ENCODE measurements at places on chromosomes 13 and 19. TPM values are rescaled to one million over a fixed set of nuclear protein-coding genes. Genes with fewer than 3 reads are reported as not detected.

GRCh38 chr19:13090511-13091231, 12.0 kb downstream of the LYL1 start:
- DNase-seq = no peak
- no peak overlapping the region for H3K4me3 ChIP-seq
- no peak overlapping the region for H3K27ac ChIP-seq
- H3K27me3 ChIP-seq = no peaks in the 10 kb centered on the region
- H3K36me3 ChIP-seq = no peaks in the 10 kb centered on the region

GRCh38 chr13:78256484-78256883, 337.9 kb upstream of the EDNRB start:
- H3K36me3 ChIP-seq = no peaks in the 10 kb centered on the region
- H3K4me1 ChIP-seq = no peaks in the 10 kb centered on the region
- H3K27ac ChIP-seq = no peak overlapping the region
- H3K27me3 ChIP-seq = no peaks in the 10 kb centered on the region

DNA sequence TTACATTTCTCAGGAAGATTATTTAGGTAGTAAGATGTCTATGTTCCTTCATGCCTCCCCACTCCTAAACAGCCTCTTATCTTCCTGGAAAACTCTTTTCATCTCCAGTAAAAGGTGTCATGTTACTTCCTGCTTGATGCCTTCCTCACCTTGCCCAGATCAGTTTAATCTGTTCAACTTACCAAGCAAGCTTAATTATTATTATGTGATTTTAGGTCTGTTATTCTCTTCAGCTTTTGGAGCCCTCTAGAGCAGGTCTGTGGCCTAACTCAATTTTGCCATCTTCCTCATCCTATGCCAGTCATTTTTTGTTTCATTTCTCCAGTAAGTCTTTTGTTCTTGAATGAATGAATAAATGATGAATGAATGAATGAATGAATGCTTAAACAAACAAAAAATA, 528.4 kb downstream of the DCT start:
- no peak overlapping the region for H3K27ac ChIP-seq
- no peak for DNase-seq
- no peaks in the 10 kb centered on the region for H3K27me3 ChIP-seq

DNA sequence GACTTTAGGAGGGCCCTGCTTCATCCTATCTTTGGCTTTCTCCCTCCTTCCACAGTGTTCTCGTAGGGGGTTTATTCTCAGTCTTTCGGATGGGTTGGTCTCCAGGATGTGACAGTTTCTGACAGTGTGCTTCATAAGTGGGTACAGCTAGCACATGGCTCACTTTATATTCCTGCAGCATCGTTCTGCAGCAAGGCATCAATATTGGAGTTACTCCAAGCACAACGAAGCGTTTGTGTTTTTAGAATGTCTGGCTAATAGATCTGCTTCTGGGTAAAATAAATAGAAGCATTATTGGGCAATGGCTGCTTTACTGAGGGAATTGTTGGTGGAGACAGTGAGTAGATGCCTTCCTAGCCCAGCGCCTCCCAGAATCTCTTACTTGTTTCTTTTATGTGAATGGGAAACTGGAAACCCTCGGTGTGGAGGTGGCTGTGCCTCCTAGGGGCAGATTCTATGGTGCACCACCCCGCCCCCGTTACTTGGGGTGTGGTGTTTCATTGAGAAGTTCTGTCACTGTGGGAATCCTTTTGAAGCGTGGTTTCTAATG, 2.0 kb downstream of the FARP1 start:
- H3K27me3 ChIP-seq = peaks cover 14% of the 10 kb centered on the region
- peaks cover 8% of the 10 kb centered on the region for H3K4me1 ChIP-seq
- DNase-seq = no peak
- no peak overlapping the region for H3K27ac ChIP-seq
- H3K4me3 ChIP-seq = no peak overlapping the region
- no peaks in the 10 kb centered on the region for H3K36me3 ChIP-seq

Gene SOHLH2
- total RNA-seq = not detected

Gene CEACAM19
- total RNA-seq = not detected

Gene LGI4
- 0.64 TPM for total RNA-seq
